ENCODE measurements at places on chromosomes 3 and 15. TPM values are rescaled to one million over a fixed set of nuclear protein-coding genes. Genes with fewer than 3 reads are reported as not detected.

GRCh38 chr3:24299806-24300626, 194.6 kb downstream of the THRB start:
- no peak for DNase-seq

GRCh38 chr3:45657853-45658252, 31.3 kb upstream of the SACM1L start:
- no peak for DNase-seq

DNA sequence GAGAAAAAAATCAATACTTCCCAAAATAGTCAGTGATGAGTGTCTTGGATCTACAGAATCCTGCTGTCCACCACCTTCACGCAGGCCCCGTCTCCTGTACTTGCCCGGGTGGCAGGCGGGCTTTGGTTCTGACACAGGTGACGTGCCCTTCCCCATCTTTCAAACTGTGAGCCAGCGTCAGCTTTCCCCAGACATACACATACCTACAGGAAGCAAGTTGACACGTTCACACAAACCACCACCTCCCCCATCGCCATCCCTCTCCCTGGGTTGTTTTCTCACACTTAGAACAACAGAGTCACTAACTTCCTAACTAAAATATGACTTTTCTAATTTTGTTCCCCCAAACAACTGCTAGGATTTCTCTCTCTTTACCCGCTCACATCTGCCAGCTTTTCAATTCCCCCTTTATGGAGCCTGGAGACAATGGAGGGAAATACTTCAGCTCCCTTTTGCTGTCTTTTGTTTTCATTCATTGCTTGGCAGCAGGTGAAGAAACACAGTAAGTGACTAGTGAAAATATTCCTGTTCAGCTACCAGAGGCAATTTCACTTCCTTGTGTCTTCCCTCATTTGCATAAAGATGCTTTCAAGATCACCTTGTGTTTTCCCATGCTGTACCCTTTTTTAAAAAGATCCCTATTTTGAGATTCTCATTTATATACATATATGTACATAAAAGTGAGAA, 248.3 kb downstream of the SLCO3A1 start:
- DNase-seq = no peak

- no peak for DNase-seq
Measured at GRCh38 chr15:67611370-67612369, 69.2 kb downstream of the MAP2K5 start.

GRCh38 chr15:69232765-69233164, 65.9 kb upstream of the PAQR5 start:
- DNase-seq = no peak

DNA sequence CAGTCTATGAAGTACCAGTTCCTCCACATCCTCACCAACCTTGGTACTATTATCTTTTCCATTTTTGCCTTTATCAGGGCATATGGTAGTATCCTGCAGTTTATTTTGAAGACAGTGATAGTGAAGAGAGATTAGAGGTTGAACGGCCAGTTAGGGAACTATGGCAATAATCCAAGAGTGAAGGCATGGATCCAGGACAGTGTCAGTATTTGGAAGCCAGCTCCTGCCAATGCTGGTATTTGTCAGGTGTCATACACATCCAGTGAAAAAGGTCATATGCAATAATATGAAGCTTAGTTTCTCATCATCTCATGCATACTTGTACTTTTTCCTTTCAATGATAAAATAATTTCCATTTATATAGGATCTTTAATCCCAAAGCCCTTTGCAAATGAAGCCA, 56.8 kb upstream of the KCNMB2 start:
- DNase-seq = no peak

DNA sequence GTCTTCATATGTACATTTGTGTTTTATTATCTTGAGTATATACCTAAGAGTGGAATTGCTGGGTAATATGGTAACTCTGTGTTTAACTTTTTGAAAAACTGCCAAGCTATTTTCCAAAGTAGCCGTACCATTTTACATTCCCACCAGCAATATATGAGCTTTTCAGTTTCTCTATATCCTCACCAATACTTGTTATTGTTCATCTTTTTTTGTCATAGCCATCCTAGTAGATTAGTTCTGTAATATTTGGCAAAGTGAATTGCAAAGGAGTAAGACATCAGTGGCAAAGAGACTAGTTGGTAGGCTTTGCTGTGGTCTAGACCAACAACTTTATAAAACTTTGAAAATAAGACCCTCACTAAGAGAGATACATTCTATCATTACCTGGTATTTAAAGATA, 21.4 kb downstream of the OXSR1 start:
- DNase-seq = no peak

- DNase-seq = no peak
Measured at GRCh38 chr3:38489766-38490165, 6.4 kb upstream of the EXOG start.

Gene SAMMSON
- not detected for total RNA-seq

Gene CORO2B
- 6.8 TPM for total RNA-seq
